GM23338 (cell line): ENCODE measurements at places on chromosomes 1 and 21.

GRCh38 chr21:43954896-43955295 is 57.2 kb upstream of the TRAPPC10 start:
- DNase-seq = no peak

DNA sequence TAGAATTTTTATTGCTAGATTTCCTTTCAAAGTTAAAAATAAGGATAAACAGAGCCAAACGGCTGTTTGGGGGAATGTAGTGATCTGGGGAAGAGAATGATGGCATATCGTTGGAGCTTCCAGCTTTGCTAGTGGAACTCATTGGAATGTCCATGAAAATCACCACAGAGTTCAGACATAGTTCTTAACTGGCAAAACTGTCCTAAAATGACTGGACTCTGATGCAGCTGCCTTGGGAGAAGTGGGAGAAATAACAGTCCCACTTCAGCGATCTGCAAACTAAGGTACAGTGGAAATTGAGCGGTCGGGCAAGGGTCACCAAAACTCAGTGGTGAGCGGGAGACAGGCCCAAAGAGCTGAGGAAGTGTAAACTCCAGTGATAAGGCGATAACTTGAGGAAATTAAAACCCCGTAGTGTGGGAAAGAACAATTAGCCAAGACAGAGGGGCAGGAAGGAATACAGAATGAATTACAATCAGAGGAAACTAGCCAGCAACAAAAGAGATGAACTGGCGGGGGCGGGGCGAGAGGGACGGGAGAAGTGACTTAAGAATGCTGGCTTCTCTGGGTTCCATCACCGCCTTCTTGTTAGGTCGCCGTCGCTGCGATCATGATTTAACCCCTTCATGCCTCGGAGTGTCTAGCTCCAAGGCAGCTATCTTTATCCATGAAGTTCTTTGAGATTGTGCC is 89.8 kb upstream of the ARHGAP29 start:
- DNase-seq = peak; percentile 95

GRCh38 chr1:19980314-19980713 is 896 bp upstream of the PLA2G2A start:
- DNase-seq = no peak

- no peak for DNase-seq
Measured at GRCh38 chr1:111882559-111882958, 106.9 kb downstream of the KCND3 start.

GRCh38 chr1:50631161-50631560 is 207.9 kb upstream of the DMRTA2 start:
- no peak for DNase-seq

DNA sequence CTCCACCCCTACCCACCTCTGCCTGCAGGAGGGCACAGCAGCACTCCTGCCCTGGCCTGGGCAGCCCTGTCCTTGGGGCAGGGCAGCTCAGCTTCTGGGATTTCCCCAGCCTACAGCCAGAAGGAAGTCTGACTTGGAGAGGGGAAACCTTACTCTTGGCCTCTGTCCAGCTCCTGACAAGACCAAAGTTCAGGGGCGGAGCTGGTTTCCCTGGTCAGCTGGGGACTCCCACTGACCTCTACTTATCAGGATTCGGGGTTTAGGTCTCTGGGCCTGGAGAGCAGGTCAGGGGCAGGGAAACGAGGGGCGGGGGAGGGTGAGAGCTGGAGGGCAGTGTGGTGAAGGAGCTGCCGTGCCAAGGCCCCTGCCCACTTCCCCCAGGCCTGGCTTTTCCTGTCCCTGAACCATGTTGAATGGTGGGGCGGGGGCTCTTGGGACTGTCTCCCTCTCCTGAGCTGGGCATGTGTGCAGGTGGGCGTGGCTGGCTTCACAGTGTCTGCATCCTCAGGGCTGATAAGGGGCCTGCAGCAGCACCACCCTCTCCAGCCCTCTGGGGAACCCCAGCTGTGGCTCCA is 16.8 kb upstream of the ETV3 start:
- DNase-seq = peak; percentile 24

GRCh38 chr1:60998786-60999185 is 83.6 kb upstream of the NFIA start:
- DNase-seq = no peak

- no peak for DNase-seq
Measured at GRCh38 chr1:65056866-65057265, 90.5 kb upstream of the JAK1 start.

DNA sequence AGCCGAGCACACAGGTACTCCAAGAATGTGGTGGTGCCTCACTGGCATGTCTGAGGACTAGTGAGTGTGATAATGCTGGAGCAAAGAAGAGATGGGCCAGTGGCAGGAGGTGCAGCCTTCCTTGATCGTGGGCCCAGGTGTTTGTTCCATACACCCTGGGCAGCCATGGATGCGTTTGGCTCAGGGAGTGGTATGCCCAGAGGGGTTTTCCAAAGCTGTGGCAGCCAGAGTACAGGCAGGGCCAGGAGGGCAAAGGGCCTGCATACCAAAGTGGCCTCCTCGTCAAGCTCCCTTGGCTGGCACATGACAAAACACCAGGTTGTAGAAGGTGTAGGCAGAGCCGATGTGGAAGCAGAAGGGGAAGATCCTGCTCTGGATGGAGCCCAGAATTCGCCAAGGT is 19.0 kb downstream of the PARS2 start:
- DNase-seq = no peak

- DNase-seq = peak; percentile 74
Measured at GRCh38 chr1:143720087-143721023, 251.4 kb downstream of the FAM72C start.

GRCh38 chr1:116807394-116808199 is 53.4 kb downstream of the CD2 start:
- no peak for DNase-seq

DNA sequence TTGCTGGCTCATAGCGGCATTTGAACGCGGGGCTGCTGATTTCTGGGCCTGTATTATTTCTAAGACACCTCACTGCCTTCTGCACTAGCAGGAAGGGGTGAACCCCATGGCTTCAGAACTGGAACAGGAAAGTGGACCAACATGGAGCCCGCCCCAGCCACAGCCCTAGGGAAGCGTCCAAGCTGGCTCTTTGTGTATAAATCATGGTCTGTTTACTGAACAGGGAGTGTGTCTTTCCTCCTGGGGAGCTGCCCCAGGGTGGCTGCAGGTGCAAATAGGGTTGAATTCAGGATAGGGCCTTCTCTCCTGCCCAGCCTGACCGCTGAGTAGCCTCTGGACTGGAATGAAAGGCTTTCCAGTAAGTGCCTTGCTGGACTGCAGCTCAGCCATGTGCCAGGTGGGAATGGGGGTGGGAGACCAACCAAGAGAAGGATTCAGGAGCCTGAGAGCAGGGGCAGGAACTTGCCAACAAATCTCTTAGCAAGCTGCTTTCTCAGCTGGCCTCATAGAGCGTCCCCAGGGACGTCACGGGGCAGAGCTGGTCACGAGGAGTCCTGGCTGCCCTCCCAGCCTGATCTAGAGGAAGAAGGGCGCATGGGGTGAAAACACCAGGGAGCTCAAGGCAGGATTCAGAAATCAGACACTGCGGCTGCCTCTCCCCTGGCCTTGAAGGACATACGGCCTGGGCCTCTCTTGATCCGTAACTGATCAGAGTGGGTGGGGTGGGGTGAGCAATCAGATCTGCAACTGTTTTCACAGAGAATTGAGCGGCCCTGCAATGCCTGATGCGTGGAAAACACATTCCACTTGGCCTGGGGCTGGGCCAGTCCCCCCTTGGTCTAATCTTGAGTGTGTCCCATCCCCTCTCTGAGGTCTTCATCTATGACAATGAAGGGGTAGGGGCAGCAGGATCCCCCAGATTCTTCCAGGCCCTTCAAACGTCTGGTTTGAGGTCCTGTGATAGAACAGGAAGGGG is 56.5 kb upstream of the SELENON start:
- DNase-seq = no peak

- DNase-seq = no peak
Measured at GRCh38 chr1:32525053-32525452, 14.2 kb upstream of the ZBTB8A start.

DNA sequence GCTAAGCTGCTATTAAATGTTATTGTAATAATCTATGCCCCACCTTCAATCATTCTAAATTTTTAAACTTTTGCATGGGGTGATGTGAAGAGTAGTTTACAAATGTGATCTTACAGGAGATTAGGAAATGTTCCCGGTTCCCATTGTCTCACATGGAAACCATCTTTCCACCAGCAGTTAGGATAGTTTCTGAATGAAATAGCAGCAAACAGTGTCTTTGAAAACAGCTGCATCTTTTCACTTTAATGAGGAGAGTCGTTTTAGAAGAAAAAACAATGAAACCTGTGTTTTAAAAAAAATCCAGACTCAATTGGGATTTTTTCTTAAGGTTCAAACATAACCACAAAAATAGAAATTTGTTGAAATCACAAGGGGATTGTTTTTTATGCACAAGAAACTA is 134.2 kb downstream of the TLR5 start:
- DNase-seq = no peak

- no peak for DNase-seq
Measured at GRCh38 chr1:9278585-9279153, 14.0 kb upstream of the SPSB1 start.

DNA sequence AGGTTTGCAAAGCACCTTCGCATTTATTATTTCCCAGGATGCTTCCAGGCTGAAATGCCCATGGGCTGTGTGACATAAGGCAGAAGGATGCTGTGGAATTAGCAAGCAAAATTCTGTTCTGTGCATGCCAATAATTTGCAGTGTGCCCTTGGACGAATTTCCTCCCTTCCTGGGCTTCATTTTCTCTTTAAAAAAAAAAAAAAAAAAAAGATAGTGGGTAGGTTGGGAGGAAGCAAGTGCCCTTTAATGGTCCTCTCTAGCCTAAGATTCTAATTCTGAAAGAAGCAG is 2.5 kb upstream of the ID3 start:
- DNase-seq = no peak

GRCh38 chr1:172473302-172473701 is 29.4 kb upstream of the PIGC start:
- no peak for DNase-seq

GRCh38 chr1:11158720-11159321 is 30.3 kb upstream of the ANGPTL7 start:
- no peak for DNase-seq

- peak; percentile 95 for DNase-seq
Measured at GRCh38 chr1:9874959-9875635, 35.0 kb downstream of the CTNNBIP1 start.

DNA sequence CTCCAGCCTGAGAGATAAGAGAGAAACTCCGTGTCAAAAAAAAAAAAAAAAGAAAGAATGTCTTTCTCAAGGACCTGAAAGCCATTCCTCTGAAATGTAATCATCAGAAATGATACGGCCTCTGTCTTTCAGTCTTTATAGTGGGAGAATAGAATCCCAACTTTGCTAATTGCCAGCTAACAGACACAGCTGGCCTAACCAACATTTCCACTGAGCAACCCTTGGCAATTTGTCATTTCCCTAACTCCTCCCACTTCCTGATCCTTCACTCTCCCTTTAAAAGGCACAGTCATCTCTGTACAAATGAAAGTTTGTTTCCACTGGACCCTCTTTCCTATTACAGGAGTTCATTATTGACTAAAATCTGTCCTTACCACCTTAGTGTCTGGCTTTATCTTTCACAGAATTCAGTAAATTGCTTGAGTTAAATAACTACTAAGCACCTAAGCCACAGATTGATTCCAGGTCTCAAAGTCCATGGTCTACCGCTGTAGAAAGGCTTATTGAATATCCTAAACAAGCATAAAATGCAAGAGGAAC is 4.3 kb upstream of the CBR1 start:
- DNase-seq = no peak

DNA sequence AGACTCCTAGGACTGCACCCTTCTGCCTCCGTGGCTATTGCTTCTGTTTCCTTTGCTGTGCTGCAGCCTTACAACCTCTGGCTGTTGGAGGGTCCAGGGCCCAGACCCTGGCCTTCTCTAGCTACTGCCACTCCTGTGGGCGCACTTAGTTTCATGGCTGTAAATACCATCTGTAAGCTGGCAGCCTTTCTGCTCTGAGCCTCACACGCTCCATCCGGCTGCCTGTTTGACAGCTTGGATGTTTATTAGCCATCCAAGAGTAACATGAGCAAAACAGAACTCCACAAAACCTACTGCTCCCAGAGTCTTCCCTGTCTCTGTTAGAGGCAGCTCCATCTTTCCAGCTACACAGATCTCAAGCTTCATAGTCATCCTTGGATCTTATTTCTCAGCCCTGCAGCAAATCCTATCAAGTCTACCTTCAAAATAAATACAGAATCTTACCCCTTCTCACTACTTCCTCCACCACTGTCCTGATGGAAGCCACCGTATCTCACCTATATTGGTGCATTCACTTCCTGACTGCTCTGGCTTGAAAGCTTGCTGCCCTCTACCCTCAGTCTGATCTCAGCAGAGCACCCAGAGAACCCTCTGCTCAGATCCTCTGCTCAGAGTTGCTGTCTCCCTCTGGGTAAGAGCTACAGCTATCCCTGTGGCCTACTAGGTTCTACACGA is 19.1 kb downstream of the SLC25A33 start:
- DNase-seq = no peak
